Right atrium auricular region (tissue), 2 donors: ENCODE measurements at places on chromosomes 5 and 9. TPM values are rescaled to one million over a fixed set of nuclear protein-coding genes. Genes with fewer than 3 reads are reported as not detected.

The ABO gene
- total RNA-seq = 2.5 TPM

The SIT1 gene
- not detected for total RNA-seq

The LRRTM2 gene
- total RNA-seq = not detected

The MTREX gene
- total RNA-seq = 56.7 TPM

The PFN3 gene
- total RNA-seq = not detected

The SPIN1 gene
- 55.4 TPM for total RNA-seq

The TNC gene
- 16.9 TPM for total RNA-seq

The KIAA1191 gene
- total RNA-seq = 141 TPM

The ZNF189 gene
- total RNA-seq = 20.2 TPM

The NMUR2 gene
- not detected for total RNA-seq

The PRSS3 gene
- total RNA-seq = 3.5 TPM

The ABLIM3 gene
- 145 TPM for total RNA-seq

- no peak overlapping the region for H3K27ac ChIP-seq
- H3K4me3 ChIP-seq = no peak overlapping the region
- DNase-seq = no peak
Measured at GRCh38 chr9:112265391-112265790, 68.0 kb downstream of the PTBP3 start.

GRCh38 chr9:117682955-117683710 is 21.1 kb upstream of the TLR4 start:
- H3K36me3 ChIP-seq = no peaks in the 10 kb centered on the region
- H3K4me3 ChIP-seq = no peak overlapping the region
- H3K27ac ChIP-seq = no peak overlapping the region
- H3K27me3 ChIP-seq = no peaks in the 10 kb centered on the region

- H3K27ac ChIP-seq = peak overlapping the region; percentile 34
- no peak for DNase-seq
- no peaks in the 10 kb centered on the region for H3K36me3 ChIP-seq
- no peak overlapping the region for H3K4me3 ChIP-seq
- H3K27me3 ChIP-seq = no peaks in the 10 kb centered on the region
- H3K4me1 ChIP-seq = no peaks in the 10 kb centered on the region
Measured at GRCh38 chr5:72600391-72600981, 93.3 kb upstream of the ZNF366 start.

GRCh38 chr9:129885018-129885669 is 49.9 kb downstream of the USP20 start:
- no peak for DNase-seq
- H3K27ac ChIP-seq = peak overlapping the region; percentile 68
- peak overlapping the region; percentile 18 for H3K4me3 ChIP-seq
- peaks cover 7% of the 10 kb centered on the region for H3K36me3 ChIP-seq

DNA sequence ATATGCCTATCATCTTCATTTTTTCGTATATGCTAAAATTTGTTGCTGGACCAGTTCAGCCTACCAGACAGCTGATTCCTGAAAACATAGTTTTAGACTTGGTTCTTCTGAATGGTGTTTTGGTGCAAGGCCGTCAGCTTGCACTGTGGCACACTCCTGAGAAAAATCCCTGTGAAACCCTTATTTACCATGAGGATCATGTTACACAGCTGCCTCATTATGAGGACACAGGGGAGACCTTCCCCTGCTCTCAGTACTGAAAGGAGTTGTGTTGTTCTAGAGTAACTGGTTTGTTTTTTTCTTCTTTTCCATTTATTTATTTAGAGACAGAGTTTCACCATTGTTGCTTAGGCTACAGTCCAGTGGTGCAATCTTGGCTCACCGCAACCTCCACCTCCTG is 37.6 kb downstream of the MAST4 start:
- H3K36me3 ChIP-seq = no peaks in the 10 kb centered on the region
- H3K27me3 ChIP-seq = no peaks in the 10 kb centered on the region
- no peak overlapping the region for H3K27ac ChIP-seq

- no peaks in the 10 kb centered on the region for H3K4me1 ChIP-seq
- H3K27ac ChIP-seq = no peak overlapping the region
- DNase-seq = no peak
Measured at GRCh38 chr5:112795944-112796678, 58.4 kb downstream of the APC start.

GRCh38 chr9:994005-994404 is 17.6 kb downstream of the DMRT3 start:
- no peak overlapping the region for H3K4me3 ChIP-seq
- no peaks in the 10 kb centered on the region for H3K4me1 ChIP-seq
- H3K27ac ChIP-seq = no peak overlapping the region

GRCh38 chr5:138180183-138180782 is 1.4 kb downstream of the KIF20A start:
- peaks cover 9% of the 10 kb centered on the region for H3K36me3 ChIP-seq
- H3K27me3 ChIP-seq = no peaks in the 10 kb centered on the region
- H3K4me3 ChIP-seq = no peak overlapping the region
- H3K4me1 ChIP-seq = no peaks in the 10 kb centered on the region
- no peak for DNase-seq
- no peak overlapping the region for H3K27ac ChIP-seq

DNA sequence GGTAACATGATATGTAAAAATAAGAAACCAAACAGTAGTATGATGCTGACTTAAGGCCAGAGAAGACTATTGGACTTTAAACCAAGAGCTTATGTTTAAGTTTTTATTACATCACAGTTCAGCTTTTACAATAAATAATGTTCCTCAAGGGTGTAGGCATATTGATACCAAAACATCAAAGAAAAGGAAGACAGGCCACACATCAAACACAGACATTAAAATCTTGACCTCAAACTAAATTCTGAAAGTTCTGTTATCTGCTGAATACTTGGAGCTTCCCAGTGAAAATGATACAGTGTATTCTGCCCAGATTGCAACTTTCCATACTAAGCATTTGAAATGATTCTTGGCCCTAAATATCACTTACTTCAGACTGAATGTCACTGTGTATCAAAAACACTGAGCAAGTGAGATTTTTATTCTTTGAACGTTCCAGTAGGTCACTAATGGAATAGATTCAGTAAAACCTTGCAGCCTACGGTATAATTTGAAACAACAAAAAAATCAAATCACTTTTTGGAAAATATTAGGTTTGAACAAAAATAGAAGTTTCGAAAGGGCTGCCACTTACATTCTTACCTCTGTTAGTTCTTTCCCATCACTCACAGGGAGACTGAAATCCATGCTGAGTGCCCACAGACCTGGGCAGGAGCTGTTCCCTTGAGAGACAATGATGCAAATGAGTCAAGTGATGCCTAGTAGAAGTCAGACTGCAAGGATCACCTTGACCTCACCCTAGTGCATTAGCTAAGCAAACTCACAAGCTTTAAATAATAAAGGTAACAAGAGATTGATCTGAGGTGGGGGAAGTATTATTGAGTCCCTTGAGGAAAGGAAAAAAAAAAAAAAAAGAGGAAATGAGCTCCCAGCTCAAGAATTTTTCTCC is 2.5 kb downstream of the LPAR1 start:
- no peak for DNase-seq
- H3K4me3 ChIP-seq = peak overlapping the region; percentile 64
- H3K36me3 ChIP-seq = no peaks in the 10 kb centered on the region
- H3K27ac ChIP-seq = peak overlapping the region; percentile 85
- peaks cover 17% of the 10 kb centered on the region for H3K4me1 ChIP-seq
- H3K27me3 ChIP-seq = no peaks in the 10 kb centered on the region

- H3K4me3 ChIP-seq = no peak overlapping the region
- H3K4me1 ChIP-seq = no peaks in the 10 kb centered on the region
- DNase-seq = no peak
- H3K27me3 ChIP-seq = no peaks in the 10 kb centered on the region
Measured at GRCh38 chr5:108919591-108920326, 172.1 kb downstream of the FER start.

GRCh38 chr9:135909371-135909770 is 2.0 kb upstream of the CAMSAP1 start:
- H3K4me3 ChIP-seq = no peak overlapping the region
- H3K36me3 ChIP-seq = peaks cover 14% of the 10 kb centered on the region
- no peaks in the 10 kb centered on the region for H3K4me1 ChIP-seq
- no peaks in the 10 kb centered on the region for H3K27me3 ChIP-seq

GRCh38 chr9:132690696-132691095 is 20.4 kb downstream of the GTF3C4 start:
- no peak overlapping the region for H3K4me3 ChIP-seq
- H3K27me3 ChIP-seq = no peaks in the 10 kb centered on the region
- peaks cover 34% of the 10 kb centered on the region for H3K36me3 ChIP-seq
- H3K27ac ChIP-seq = no peak overlapping the region
- H3K4me1 ChIP-seq = no peaks in the 10 kb centered on the region

- no peaks in the 10 kb centered on the region for H3K36me3 ChIP-seq
- no peaks in the 10 kb centered on the region for H3K4me1 ChIP-seq
- no peak for DNase-seq
- no peaks in the 10 kb centered on the region for H3K27me3 ChIP-seq
- H3K4me3 ChIP-seq = no peak overlapping the region
- no peak overlapping the region for H3K27ac ChIP-seq
Measured at GRCh38 chr9:134103391-134103998, 32.4 kb upstream of the WDR5 start.

- no peak overlapping the region for H3K4me3 ChIP-seq
- H3K36me3 ChIP-seq = no peaks in the 10 kb centered on the region
- DNase-seq = no peak
Measured at GRCh38 chr9:117034866-117035265, 347.8 kb downstream of the TRIM32 start.

- H3K4me3 ChIP-seq = no peak overlapping the region
- H3K36me3 ChIP-seq = no peaks in the 10 kb centered on the region
- no peaks in the 10 kb centered on the region for H3K4me1 ChIP-seq
- H3K27ac ChIP-seq = no peak overlapping the region
Measured at GRCh38 chr5:179348843-179349242, 3.6 kb upstream of the ADAMTS2 start.

DNA sequence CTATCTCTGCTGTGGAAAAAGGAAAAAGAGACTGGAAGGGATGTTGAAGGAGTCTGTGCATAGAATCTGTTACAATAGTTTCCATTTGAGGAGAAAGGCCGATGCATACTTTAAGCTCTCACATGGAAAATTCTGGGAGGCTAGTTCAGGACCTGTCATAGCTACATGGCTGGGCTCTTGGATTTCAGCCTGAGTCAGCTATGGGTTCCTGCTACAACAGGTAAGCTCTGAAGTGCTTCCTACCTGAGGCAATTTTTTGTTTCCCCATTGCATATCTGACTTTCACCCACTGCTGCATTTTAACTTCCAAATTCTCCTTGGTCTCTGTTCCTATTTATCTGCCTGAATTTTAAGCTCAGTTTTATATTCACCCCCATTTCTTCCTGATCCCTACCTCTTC is 310.7 kb downstream of the RAB3C start:
- DNase-seq = no peak
- no peaks in the 10 kb centered on the region for H3K27me3 ChIP-seq
- H3K36me3 ChIP-seq = no peaks in the 10 kb centered on the region
- no peak overlapping the region for H3K27ac ChIP-seq
- peaks cover 14% of the 10 kb centered on the region for H3K4me1 ChIP-seq

DNA sequence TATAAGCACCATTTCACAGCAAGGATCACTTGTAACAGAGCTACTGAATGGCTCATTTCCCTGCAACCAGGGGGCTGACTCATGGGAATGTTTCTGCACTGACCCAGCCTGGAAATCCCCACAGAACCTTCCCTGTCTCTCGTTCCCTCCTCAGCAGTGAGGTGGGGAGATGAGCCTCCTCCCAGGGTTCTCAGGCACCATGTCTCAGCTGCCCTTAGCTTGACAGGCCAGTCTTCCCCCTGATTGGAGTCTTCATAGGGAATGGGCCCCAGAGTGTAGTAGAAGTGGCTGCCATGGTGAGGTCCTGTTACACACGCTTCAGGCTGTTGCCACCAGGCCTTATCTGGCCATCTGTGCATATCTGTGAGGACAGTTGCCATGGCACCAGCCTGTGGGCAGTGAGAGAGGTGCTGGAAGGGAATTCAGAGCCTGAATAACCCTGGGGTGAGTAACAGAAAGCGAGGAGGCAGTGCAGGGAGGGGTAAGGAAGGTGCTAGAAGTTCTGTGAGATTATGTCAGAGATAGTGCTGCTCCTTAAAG is 324.4 kb downstream of the ENC1 start:
- no peak overlapping the region for H3K27ac ChIP-seq
- no peak for DNase-seq
- H3K4me3 ChIP-seq = no peak overlapping the region
- no peaks in the 10 kb centered on the region for H3K36me3 ChIP-seq
- no peaks in the 10 kb centered on the region for H3K27me3 ChIP-seq

DNA sequence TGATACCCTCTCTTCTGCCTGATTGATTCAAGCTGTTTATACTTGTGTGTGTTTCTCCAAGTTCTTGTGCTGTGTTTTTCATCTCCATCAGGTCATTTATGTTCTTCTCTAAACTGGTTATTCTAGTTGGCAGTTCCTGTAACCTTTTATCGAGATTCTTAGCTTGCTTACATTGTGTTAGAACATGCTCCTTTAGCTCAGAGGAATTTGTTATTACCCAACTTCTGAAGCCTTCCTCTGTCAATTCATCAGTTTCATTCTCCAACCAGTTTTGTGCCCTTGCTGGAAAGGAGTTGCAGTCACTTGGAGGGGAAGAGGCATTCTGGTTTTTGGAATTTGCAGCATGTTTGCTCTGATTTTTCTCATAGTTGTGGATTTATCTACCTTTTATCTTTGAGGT is 126.2 kb upstream of the FTMT start:
- no peaks in the 10 kb centered on the region for H3K27me3 ChIP-seq
- no peak overlapping the region for H3K4me3 ChIP-seq
- no peaks in the 10 kb centered on the region for H3K4me1 ChIP-seq
- no peak overlapping the region for H3K27ac ChIP-seq
- no peaks in the 10 kb centered on the region for H3K36me3 ChIP-seq
- no peak for DNase-seq

DNA sequence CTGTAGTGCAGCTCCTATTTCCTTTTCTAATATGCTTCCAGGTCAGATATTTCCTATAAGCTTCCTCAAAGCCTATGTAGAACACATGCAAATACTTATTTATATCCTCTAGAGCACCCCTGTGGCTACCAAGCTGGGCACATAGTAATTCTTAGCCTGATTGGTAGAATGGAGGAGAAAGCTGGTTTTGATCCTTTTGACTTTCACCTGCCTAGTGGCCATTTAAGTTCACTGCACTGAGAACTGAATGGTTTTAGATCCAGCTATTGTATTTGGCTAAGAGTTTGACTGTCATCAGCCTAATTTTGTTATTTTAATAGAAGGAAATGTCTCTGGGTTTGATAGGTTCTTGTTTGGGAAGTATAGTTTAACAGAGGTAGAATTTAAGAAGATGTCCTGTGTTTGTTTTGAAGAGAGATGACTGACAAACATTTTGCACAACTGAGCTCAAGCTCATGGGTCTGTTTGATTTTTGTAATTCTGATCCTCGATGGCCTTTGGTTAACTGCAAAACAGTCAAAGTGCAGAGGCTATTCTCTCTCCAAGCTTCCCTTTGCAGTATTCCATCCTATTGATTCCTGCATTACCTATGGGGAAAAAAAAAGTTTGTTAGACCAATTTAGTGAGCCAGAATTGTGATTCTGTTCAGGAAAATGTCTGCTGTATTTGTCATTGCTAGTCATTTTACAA is 85.4 kb downstream of the KCNN2 start:
- peaks cover 16% of the 10 kb centered on the region for H3K4me1 ChIP-seq
- DNase-seq = no peak
- H3K4me3 ChIP-seq = no peak overlapping the region
- H3K27ac ChIP-seq = no peak overlapping the region
- H3K27me3 ChIP-seq = no peaks in the 10 kb centered on the region
- no peaks in the 10 kb centered on the region for H3K36me3 ChIP-seq
